ENCODE measurements at places on chromosomes 12 and 14. TPM values are rescaled to one million over a fixed set of nuclear protein-coding genes. Genes with fewer than 3 reads are reported as not detected.

The GLS2 gene
- 1.3 TPM for total RNA-seq

The SERPINA10 gene
- not detected for total RNA-seq

The FAM181A gene
- total RNA-seq, result not detected

DNA sequence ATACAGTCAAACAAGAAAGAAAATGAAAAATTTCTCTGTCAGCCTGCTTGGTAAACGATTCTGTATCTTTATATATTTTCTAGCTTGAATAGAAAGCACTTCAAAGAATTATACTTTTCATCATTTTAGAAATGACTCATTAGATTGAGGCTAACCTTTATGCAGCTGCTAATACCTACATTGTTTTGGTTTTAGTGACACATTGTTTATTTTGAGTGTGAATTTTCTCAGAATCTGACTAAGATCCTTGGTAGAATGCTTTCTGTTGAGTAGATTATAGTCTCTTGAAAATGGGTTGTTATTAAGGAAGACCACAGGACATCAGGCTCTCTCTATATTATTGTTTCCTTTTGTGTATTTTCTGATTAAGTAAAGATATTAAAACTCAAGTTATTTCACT lies at the start of gene PMCH:
Gene PMCH, minus strand, starts transcription at position 45 of the 400 bp plus-strand sequence. CDS start 63 bp downstream, outside the sequence.
- peak; percentile 4 for DNase-seq
- H3K4me1 ChIP-seq, result peaks cover 4% of the 10 kb centered on the region
- H3K27ac ChIP-seq, result peak within 1 kb of the TSS; percentile 23
- no peaks in the 10 kb centered on the region for H3K36me3 ChIP-seq

DNA sequence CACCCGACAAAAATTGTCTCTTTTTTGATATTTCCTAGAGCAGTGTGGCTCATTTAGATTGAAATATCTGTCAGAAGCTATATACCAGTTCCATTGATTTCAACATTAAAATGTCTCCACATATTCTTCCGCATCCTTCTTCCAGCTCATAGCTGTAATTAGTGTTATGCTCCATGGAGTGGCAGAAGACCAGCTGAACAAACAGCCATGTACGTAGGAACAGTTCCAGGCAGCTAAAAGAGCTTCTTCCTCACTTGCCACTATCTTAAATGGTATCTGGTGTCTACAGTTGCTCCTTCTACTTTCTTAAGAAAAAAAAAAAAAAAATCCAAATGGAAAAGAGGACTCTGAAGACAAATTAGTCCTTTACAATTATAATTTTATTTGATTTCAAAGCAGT lies 848.0 kb downstream of the DIO2 start:
- no peaks in the 10 kb centered on the region for H3K4me1 ChIP-seq
- H3K27me3 ChIP-seq, result no peaks in the 10 kb centered on the region
- no peaks in the 10 kb centered on the region for H3K36me3 ChIP-seq
- H3K4me3 ChIP-seq, result no peak overlapping the region

The TAS2R13 gene
- total RNA-seq, result 1.4 TPM

DNA sequence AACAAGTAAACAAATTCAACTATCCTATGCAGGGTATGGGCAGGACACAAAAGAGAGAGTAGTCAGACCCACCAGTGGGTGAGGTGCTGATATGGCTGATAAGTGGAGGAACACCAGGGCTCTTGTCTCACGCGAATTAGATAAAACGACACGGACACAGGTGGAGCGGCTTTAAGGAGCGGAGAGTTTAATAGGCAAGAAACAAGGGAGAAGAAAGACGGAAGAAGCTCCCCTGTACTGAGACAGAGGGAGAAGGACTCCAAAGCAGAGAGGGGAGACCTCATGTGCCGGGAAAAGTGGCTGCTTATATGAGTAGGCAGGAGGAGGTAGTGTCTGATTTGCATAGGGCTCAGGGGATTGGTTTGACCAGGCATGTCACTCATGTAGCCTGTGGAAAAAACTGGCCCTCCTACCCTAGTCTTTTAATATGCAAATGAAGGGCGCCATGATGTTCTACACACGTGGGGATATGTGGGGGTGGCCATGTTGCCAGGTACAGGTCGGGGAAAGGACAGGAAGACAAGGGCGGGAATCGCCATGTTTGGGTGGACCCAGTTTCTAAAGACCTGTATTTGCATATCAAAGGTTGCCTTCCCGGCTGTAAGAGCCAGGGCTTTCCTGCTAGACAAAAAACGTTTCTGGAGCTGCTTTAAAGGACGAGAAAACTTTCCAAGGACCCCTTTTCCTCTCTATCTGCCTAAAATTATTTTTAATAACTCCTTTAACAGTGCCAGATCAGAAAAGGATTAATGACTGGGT lies 28.8 kb downstream of the RPGRIP1 start:
- H3K4me3 ChIP-seq, result peak overlapping the region; percentile 77
- DNase-seq, result peak; percentile 78
- no peaks in the 10 kb centered on the region for H3K36me3 ChIP-seq
- H3K4me1 ChIP-seq, result peaks cover 16% of the 10 kb centered on the region
- peak overlapping the region; percentile 56 for H3K27ac ChIP-seq

DNA sequence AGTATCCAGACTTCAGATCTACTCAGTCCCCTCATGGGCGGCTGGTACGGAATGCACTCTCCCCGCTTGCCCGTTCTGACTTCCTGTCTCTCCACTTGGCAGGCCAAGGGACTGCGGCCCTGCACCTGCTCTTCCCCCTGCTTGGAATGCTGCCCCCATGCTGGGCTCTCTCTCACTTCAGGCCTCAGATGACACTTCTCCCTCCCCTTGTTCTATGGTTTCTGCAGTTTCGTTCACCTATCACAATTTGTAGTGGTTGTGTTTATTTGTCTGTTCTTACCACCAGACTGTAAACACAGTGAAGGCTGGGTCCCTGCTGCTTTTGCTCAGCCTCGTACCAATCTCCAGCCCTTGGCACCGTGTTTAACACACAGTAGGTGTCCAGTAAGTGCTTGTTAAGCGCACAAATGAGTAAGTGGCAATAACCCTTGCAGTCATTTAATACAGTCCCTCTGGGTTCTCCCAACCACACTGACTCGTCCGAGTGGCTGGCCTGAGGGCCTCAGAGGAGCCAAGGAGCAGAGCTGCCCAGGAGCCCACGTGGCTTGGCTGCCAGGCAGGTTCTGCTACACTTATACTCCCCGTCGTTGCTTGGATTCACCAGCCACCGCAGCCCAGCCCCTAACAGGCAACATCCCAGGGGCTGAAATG lies 11.8 kb downstream of the SLC6A12 start:
- H3K4me3 ChIP-seq, result no peak overlapping the region
- no peaks in the 10 kb centered on the region for H3K4me1 ChIP-seq
- H3K27me3 ChIP-seq, result peaks cover 4% of the 10 kb centered on the region
- no peak for DNase-seq
- H3K36me3 ChIP-seq, result no peaks in the 10 kb centered on the region
- H3K27ac ChIP-seq, result no peak overlapping the region

The GDF3 gene
- total RNA-seq, result not detected

All from CD4-positive, CD25-positive, alpha-beta regulatory T cell (primary cell).